ENCODE measurements at places on chromosomes 16 and 17.
A peak's percentile ranks its signal among the peaks of the same experiment; 100 is the strongest.

DNA sequence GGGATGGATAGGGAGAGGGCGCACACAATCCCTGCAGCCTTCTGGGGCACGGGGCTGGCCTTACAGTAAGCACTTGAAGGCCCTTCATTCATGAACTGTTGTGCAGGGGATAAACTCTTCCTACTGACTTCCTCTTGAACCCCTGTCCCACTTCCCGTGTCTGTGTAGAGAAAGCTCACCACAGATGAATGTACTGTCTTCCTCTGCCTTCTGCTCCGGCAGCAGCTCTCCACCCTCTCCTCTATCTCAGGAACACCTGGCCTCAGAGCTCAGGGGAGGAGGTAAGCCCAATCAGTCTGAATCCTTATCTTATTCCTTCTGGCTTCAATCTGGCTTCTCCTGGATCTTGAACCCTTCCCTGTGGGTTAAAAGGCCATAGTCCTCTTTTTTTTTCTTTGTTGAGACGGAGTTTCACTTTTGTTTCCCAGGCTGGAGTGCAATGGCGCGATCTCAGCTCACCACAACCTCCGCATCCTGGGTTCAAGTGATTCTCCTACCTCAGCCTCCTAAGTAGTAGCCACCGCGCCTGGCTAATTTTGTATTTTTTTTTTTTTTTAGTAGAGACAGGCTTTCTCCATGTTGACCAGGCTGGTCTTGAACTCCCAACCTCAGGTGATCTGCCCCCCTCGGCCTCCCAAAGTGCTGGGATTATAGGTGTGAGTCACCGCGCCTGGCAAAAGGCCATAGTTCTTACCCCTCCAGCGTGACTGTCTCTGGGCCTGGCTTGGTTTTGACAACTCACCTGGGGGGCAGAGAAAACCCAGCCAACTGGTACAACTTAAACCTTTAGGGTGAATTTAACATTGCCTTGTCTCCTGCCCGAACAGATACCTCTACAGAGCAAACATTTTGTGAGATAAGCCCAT lies 7.2 kb upstream of the SLC52A1 start:
- DNase-seq, result no peak

- DNase-seq, result no peak
Observed at GRCh38 chr16:76771216-76771615, 419.8 kb upstream of the MON1B start.

- DNase-seq, result no peak
Observed at GRCh38 chr17:80191865-80192661, 22.2 kb downstream of the CARD14 start.

GRCh38 chr17:64992325-64992802 lies 64.2 kb downstream of the GNA13 start:
- no peak for DNase-seq

DNA sequence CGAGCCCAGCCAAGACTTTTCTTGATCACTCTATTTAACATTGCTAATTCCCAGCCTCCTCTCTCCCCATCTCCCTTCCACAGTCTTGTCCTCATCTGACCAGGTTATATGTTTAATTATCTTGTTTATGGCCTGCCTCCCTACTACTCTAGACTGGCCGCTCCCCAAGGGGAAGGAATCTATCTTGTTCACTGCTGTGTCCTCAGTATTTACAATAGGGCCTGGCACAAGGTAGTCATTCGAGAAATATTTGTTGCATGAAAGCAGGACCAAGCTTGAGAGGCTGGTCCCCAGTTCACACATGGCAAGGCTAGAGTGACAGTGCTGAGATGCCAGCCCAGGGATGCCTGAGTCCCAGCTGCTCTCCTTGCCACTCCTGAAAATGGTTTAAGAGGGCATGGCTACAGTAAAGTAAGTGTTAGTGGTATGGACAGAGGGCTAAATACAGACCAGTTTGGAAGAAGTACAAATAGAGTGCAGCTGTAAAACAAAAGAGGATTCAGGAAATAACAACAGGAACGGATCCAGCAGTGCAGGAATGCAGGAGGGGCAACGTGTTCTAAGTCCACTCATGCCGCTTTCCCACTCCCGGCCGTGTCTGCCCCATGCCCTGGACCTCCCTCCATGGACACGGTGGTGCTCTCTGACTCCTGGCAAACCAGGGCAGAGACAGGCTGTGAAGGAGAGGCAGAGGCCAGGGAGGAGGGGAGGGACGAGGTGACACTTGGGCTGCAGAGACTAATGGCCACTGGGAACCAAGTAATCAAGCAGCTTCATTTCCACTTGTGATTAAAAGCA lies 65.6 kb downstream of the TOM1L2 start:
- no peak for DNase-seq

DNA sequence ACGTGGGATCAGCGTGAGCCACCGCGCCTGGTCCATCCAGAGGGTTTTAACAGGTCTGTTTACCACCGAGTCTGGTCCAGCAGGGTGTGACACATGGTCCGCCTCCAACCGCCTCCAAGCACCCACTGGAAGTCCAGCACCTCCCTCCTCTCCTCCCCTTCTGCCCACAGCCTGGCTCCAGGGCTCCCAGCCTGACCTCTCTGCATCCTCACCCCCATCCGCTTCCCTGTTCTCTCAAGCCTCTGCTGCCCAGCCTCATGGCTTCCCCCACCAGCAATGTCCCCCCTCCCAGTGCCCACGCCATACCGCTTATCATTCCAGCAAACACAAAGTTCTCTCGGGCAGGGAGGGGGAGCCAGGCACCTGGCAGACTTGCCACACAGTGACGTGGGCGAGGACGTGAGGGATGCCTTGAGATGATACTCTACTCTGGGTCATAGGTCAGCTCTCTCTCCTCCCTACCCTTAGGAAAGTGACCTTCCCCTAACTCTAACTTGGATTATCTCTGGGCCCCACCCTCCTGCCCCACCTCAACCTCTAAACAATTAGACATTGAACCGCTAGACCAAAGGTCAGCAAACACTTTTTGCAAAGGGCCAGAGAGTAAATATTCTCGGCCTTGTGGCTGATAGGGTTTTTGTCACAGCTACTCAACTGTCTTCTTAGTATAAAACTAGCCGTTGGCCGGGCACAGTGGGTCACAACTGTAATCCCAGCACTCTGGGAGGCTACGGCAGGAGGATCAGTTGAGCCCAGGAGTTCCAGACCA lies 23.1 kb downstream of the CDC42EP4 start:
- no peak for DNase-seq

DNA sequence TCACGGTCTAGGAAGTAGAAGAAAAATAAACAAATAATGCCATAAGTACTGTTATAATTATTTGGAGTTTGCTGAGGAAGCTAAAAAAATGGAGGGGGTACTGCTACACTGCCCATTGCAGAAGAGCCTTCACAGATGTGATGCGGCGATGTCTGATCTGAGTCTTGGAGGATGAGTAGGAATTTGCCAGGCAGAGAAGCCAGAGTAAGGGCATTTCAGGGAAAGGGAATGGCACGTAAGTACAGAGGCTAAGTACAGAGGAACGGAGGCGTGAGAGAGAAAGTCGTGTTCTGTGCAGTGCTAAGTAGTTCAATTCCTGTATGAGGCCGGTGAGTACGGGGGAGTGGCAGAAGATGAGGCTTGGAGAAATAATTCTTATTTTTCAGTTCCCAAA lies 741 bp upstream of the GRB2 start:
- DNase-seq, result no peak

GRCh38 chr17:70119545-70119944 lies 44.5 kb downstream of the KCNJ16 start:
- no peak for DNase-seq

GRCh38 chr17:15271741-15272140 lies 6.6 kb upstream of the PMP22 start:
- DNase-seq, result no peak

DNA sequence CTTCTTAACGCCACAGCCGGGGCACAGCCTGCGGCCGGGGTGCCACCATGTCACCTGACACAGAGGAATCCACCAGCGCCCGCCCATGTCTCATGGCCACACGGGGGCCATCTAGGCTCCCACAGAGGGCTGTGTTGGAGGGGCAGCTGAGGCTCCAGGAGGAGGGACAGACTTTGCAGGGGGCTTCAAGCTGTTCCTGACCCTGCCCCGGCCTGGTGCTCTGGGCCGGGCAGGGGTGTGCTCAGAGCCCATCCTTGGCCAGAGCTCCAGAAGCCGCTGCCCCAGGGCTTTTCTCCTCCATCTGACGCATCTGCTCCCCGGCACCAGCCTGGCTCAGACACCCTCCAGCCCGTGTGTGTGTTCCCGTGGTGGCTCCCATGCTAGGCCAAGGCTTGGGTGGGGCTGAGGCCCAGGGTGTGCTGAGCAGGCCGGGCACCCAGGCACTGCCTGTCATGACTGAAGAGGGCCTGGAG lies 7.8 kb upstream of the SLC38A10 start:
- no peak for DNase-seq

DNA sequence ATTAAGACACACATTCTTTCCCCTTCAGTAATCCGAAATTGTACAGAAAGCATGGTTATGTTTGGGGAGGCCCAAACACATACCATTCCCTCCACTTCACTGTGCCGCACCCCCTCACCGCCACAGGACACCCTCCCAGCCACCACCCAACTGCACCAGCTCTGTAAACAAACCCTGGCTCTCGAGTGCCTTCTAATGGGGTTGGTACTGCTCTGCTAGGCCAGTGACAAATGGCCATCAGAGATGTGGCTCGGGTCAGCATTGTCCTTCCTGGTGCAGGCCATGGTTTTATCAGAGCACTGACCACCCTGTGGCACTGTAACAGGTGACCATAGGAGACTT lies 24.0 kb upstream of the SREBF1 start:
- peak; percentile 6 for DNase-seq

- DNase-seq, result no peak
Observed at GRCh38 chr17:18040261-18040858, 1.2 kb downstream of the GID4 start.

- DNase-seq, result peak; percentile 54
Observed at GRCh38 chr17:19706791-19707727, 9.3 kb downstream of the SLC47A2 start.

GRCh38 chr17:80862978-80863377 lies 128.7 kb upstream of the CHMP6 start:
- DNase-seq, result no peak

GRCh38 chr16:84481051-84481735 lies 23.3 kb downstream of the MEAK7 start:
- no peak for DNase-seq

GRCh38 chr17:81309140-81309858 lies 14.2 kb upstream of the SLC38A10 start:
- no peak for DNase-seq

DNA sequence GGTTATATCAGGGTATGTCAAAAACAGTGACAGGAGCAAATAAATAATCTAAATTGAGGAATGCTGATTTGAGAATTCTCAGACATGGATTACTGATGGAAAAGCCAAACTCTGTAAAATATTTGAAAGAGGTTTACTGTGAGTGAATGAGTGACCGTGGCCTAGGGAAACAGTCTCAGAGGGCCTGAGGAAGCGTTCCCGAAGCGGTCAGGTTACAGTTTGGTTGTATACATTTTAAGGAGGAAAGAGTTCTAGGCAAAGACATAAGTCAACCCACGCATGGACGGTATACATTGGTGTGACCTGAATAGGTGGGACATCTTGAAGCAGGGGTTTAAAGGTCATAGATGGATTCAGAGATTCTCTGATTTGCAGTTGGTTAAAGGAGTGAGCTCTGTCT lies 771.7 kb downstream of the KCNJ18 start:
- no peak for DNase-seq

GRCh38 chr17:57570724-57571344 lies 174.3 kb downstream of the CCDC182 start:
- DNase-seq, result peak; percentile 48

DNA sequence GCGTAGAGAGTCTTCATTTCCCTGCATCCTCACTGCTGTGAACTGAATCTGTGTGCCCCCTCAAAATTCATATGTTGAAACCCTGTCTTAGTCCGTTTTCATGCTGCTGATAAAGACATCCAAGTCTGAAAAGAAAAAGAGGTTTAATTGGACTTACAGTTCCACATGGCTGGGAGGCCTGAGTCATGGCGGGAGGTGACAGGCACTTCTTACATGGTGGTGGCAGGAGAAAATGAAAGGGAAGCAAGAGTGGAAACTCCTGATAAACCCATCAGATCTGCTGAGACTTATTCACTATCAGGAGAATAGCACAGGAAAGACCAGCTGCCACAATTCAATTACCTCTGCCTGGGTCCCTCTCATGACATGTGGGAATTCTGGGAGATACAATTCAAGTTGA lies 3.1 kb upstream of the CCDC42 start:
- DNase-seq, result no peak

- DNase-seq, result no peak
Observed at GRCh38 chr17:65473985-65474384, 87.5 kb downstream of the AXIN2 start.

GRCh38 chr17:63358111-63358839 lies 87.8 kb downstream of the CYB561 start:
- DNase-seq, result no peak

- DNase-seq, result peak; percentile 66
Observed at GRCh38 chr17:80720610-80721577, 176.3 kb downstream of the RPTOR start.

- no peak for DNase-seq
Observed at GRCh38 chr17:4304417-4305027, 40.7 kb upstream of the ANKFY1 start.

DNA sequence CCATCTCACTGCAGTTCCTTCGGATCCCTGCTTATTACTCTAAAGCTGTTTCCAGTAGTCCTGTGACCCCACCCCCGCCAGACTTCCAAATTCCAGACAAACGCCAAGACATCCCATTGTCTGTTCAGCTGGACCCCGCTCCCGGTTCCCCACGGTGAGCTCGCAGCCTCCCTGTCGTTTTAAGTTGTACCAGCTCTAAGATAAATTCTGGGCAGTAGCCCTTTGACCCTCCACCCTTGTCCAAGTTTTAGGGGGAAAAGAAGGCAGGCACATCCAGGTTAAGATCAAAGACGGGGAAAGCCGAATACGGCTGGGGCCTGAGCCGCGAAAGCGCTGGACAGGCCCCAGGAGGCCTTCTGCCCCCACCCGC lies 589 bp downstream of the ARL6IP1 start:
- no peak for DNase-seq

GRCh38 chr16:53545433-53545832 lies 42.4 kb upstream of the AKTIP start:
- no peak for DNase-seq

- peak; percentile 29 for DNase-seq
Observed at GRCh38 chr17:76266244-76266938, 1.2 kb downstream of the UBALD2 start.

- DNase-seq, result no peak
Observed at GRCh38 chr17:39408360-39408759, 6.9 kb upstream of the FBXL20 start.

DNA sequence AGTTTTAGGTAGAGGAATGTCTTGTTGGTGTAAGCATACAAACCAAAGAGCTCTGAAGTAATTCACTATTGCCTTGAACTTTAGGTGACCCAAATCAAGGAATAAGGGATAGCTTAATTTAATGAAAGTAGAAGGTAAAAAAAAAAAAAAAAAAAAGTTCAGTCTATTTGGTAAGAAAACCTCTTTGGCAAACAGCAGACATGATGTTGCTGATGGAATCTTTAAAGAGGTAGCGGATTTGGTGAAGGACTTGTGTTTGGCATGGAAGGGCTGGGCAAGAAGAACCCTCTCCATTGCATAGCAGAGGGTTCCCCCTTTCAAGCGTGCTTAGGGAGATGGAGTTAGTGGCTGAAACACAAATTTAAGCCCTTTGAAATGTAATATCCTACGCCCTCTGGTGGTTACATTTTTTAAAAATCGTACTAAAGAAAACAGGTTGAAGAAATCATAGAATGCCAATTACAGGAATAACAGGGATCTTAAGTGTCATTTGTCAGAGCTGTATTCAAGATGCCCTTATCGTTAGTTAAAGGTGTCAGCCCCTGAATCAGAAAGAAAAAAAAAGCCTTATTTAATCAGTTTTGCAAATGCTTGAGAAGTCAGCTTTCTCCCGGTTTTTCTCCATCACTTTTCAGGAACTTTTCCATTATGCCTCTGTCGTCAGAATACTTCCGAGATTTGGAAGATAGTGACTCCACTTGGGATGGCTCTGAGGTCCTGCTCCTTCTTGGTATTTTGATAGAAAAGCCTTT lies 383.1 kb downstream of the KCNJ2 start:
- DNase-seq, result peak; percentile 31

Measured in NCI-H1417 (cell line).